ENCODE measurements at places on chromosomes 5 and 9.

DNA sequence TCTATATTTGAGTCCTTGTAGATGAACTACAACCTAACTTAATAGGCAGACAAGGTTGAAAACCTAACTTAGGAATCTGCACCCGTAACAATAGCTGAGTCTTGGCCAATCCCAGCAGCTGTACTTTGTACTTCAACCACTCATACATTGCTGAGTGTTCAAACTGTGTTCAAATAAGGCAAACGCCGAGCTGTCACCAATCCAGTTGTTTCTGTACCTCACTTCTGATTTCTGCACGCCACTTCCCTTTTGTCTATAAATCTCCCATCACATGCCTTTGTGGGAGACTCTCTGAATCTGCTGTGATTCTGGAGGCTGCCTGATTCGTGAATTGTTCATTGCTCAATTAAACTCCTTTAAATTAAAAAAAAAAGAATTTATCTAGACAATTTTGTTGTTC is 167.8 kb upstream of the TUT7 start:
- no peak for DNase-seq

GRCh38 chr5:14054965-14055963 is 87.9 kb upstream of the TRIO start:
- no peak for DNase-seq

DNA sequence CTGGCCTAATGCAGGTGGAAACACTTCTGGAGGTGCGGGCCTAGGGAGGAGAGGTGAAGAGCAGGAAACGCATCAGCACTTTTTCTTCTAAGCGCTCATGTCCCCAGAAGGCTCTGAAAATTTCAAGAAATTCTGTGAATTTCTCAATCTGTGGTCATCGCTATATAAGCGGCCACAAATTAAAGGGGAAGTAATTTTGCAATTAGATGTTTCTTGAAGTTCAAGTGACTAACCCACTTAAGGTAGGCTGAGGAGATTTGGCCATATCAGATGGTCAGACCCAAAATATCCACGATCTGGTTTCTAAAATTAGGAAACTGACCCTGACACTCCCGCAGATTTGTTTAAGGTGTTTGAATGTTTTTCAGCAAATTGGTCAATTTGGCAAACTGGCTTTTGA is 16.6 kb upstream of the HMGCR start:
- no peak for DNase-seq

DNA sequence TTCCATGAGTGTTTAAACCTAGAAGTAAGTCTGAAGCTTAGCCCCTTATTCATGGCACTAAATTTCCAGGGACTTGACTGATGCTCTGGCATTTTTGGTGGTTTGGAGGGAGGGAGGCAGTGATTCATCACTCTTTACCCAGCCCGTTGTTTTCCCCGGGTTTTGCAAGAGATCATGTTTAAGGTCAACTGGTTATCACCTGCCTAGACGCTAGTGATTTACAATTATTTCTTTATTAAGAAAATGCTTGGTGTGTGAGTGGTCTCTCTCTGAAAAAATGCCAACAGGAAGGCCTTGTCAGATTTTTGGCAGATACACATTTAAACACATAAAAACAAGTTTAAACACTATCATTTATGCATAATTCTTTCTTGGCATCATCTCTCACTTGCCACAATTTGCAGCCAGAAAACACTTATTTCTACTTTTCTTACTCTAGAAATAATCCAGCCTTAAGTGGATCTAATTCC is 737.9 kb upstream of the ZNF608 start:
- DNase-seq = no peak

DNA sequence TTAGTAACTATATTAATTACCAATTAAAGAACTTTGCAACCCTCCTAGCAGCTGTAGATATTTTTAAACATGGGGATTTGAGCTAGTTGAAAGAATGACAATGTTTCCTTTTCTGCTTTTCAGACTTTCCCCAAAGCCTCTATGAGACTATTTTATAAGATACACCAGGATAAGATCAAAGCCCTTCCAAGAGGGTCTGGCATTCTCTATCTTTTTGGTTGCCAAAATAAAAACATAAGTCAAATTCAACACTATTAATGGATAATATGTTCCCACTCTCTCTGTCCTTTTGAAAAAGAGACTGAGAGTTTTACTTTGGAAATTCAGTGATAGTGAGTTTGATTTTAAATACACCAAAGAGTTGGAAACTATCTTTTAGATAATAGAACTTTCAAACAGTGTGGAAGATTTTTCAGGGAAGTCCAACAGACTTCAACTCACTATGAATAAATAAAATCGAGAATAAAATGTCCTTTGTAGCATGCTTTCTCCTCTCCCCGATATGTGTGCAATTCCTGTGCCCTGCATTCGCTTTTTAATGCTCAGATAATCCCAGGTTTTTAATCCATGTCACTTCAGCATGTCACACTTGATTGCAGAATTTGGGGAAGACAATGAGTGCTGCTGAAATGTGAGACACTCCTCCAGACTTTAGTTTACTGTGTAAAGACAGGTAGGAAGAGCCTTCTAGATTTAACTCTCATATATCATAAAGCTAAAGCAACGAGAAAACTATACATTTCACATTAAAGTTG is 1095.7 kb upstream of the DMAC1 start:
- no peak for DNase-seq

GRCh38 chr9:136372561-136373299 is 739 bp downstream of the CARD9 start:
- no peak for DNase-seq

- DNase-seq = no peak
Measured at GRCh38 chr5:141777130-141777529, 95.1 kb upstream of the ARAP3 start.

GRCh38 chr5:68777135-68777534 is 316.7 kb upstream of the SLC30A5 start:
- no peak for DNase-seq

DNA sequence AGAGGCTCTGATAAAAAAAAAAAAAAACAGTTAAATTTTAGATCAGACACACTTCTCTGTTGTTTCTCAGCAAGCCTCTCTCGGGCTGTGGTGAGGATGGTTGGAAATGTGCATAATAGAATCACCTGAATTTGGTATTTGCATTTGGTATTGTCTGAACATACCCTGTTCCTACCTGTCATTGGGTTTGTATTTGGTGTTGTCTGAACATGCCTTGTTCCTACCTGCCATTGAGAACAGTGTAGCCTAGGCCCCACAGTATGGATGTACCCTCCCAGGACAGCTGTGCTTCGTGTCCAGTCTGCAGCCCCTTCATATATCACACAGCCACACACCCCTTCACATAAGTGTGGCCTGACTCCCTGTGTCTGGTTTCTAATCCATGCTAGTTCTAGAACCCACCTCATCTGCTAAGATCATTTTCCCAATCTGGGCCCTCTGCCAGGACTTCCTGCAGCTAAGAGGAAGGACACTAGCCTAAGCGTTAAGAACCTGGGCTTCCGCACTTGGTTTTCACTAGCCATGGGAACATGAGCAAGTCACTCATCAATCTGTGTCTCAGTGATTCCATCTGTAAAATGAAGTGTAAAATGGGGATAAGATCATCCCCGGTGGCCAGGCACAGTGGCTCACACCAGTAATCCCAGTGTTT is 49.2 kb downstream of the ITGA2 start:
- no peak for DNase-seq

GRCh38 chr9:84756171-84756570 is 86.6 kb downstream of the NTRK2 start:
- DNase-seq = no peak

- no peak for DNase-seq
Measured at GRCh38 chr9:98401140-98402018, 145.9 kb upstream of the TBC1D2 start.

DNA sequence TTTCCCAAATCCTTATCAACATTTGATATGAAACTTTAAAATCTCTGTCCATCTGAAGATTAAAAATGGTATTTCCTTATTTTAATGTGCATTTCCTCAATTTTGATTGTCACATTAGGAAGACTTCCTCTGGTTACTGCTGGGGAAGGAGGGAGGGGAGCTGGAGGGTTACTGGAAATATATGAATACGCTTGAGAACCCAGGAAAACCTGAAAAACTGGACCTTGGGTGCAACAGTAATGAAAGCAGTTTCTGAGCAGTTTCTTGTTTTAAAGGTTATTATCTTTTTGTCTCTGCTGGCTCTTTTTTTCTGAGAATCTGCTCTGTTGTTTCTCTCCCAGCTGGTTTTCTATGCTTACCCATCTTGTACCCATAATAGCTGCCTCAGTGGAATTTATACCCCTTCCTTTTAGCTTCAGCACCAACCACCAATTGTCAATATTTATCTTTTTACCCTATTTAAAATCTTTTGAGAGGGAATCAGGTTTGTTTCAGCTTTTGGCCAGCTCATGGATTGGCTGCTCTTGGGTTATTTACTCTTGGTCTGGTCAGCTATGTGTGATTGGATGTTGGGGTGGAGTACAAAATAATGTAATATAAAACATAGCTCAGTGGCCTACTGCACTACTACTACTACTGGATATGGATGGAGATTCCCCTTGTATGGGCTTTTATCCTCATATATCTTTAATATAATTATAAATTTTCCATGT is 67.4 kb downstream of the UNC13B start:
- no peak for DNase-seq

DNA sequence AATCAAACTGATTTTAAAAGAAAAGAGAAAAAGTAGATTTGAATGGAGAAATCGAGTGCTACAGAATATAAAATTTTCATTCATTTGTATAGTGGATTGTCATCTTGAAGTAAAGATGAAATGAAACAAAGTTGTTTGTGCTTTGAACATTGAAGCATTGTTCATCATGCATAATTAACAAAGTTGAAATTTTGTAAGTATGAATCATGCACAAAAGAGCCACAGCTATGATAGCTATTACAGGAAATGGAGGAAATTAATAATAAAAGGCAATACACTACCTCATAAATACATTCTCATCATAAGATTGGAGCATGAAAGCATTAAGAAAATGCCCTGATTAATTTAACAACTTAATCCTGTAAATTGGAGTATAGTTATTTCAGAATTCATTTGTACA is 153.4 kb upstream of the TLX3 start:
- no peak for DNase-seq

DNA sequence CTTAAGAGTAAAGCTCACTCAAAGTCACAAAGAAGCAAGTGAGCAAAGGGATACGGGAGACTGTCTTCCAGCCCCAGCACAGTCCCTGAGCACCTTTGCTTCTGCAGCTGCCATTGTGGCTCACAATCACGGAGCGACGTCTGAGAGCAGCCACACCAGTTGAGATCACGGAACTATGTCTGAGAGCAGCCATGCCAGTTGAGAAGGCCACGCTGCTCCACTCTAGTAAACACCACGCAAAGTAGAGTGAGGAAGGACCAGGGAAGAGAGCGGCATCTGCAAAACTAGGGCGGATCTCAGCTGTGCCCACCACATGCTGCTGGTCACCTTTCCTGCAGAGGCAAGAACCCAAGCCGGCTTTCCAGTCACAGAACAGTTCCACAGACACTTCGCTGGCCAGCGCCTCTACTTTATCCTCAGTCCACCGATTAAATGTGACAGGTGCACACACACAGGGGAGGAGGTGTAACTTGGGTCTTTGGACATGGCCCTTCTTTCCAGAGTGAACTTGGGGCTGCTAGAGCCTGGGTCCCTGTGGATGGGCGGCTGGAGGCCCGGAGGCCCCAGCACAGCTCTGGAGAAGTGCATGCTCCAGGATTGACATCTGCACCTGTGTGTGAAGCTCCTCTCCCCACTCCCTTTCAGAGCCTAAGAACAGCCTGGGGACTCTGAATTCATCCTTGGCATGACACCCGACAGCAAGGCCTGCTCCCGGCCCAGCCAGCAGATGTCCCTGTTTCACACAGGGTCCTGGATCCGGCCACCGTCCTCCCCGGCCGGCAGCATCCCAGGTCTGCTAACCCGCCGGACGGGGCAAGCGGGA is 324.9 kb upstream of the IRX4 start:
- peak; percentile 95 for DNase-seq

DNA sequence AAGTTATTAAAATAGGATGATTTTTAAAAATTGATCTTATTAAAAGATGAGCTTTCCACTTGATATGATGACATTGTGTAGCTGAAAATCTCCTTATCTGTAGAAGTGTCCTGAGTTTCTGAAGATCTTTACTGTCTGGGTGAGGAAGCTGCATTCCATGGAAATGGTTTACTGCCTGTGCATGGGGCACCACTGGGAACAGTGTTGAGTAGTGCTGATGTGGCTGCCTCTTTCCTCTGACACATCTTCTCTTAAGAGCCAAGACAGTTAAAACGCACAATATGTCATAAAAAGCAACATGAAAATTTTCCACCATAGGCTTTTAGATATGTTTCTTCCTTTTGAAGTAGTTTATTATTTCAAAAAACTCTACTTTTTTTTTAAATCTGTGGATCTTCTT is 24.6 kb downstream of the SECISBP2 start:
- DNase-seq = no peak

GRCh38 chr5:178429491-178430185 is 160.6 kb downstream of the COL23A1 start:
- no peak for DNase-seq

DNA sequence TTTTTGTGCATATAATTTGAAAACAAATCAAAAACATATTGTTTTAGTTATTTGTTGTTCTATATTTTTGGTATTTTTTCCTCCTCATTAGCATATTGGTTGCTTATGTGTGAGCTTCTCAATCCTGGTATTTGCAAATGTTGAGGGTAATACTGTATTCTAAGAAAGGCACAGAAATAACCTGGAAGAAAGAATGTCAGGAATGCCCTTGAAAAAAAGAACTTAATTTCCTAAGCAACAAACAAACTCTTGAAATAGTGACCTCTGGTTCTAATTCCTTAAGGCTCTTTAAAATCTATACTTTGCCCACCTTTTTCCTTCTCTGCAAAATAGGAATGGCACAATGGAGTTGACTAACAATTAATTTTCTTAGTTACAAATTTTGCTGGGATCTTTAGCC is 117.5 kb downstream of the HMHB1 start:
- no peak for DNase-seq

- DNase-seq = no peak
Measured at GRCh38 chr9:120366644-120367019, 213.3 kb downstream of the CDK5RAP2 start.

DNA sequence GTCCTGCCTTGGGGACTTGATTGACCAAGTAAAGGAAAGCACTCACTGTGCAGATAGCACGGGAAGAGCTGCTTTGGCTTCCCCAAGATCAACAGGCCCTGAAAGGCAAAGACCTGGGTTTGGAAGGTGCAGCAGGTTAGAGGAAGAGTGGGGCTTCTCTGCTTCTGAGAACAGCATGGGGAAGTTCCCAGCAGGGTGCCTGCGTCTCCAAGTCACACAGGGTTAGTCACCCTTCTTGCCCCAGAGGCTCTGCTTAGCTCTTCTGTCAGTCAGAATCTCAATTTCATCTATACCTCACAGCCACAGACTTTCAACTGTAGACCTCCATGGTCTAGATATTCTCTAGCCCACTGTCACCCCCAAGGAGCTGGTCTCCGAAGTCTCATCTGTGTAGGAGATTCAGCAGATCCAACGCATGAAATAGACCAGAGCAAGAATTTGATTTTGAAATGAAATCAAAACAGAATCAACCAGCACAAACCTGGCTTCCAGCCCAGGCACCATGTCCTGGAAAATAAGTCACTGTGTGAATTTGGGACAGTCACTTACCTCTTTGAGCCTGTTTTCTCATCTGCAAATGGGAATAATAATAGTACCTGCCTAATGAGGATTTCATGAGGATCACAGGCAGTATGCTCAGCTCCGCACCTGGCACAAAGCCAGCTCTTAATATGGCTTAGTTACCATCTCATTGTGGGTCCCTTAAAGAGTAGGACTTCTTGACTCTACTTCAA is 64.0 kb downstream of the SFXN1 start:
- DNase-seq = no peak
